GM12864 (cell line): ENCODE measurements at places on chromosomes 5 and 9.

GRCh38 chr5:118467103-118467502 lies 521.2 kb downstream of the DTWD2 start:
- no peak for DNase-seq

GRCh38 chr5:160774666-160775315 lies 77.2 kb downstream of the ATP10B start:
- DNase-seq: no peak

GRCh38 chr5:171980792-171981191 lies 25.6 kb downstream of the FBXW11 start:
- no peak for DNase-seq

DNA sequence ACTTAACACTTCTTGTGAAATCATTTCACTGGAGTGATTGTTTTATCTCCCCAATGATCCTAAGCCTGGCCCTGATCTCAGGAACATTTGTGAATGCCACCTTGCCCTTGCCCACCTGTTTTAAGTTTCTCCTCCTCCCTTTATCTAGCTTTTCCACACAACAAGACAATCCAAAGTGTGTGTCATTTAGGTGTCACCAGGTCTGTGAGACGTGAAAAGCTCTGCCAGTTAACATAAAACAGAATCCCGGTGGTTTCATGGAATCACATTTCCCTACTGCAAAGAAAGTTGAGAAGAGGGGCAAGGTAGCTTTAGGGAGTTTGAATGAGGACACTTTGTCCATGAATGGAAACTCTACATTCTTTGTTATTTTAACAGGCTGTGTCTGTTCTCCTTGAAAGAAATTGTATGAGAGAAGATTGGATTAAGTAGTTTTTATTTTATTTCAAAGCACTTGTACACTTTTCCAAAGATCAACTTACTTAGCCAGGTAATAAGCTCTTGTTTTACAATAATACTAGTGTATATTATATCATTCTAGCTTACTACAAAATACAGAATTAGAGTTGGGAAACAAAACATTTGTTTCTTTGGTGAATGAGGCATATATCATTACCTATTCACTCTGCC lies 239.0 kb downstream of the ISL1 start:
- DNase-seq: no peak
